ENCODE measurements at places on chromosomes 4 and X.

DNA sequence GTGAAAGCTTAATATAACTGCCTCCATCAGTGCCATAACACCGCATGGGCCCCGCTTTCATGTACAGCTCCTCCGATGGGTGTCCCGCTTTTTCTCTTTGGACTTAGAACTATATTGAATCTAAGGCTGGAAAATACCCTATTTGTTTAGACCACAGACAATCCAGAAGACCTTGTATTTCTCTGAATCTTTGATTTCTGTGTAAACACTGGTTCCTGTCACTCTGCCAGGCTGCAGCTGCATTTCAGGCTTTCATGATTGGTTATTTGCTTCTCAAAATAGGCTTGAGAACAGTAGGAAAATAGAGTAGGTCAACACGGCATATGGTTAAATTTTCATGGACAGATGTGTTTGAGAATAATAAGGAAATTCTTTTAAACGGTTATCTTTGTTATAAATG is 80.0 kb downstream of the NWD2 start:
- DNase-seq, result no peak

DNA sequence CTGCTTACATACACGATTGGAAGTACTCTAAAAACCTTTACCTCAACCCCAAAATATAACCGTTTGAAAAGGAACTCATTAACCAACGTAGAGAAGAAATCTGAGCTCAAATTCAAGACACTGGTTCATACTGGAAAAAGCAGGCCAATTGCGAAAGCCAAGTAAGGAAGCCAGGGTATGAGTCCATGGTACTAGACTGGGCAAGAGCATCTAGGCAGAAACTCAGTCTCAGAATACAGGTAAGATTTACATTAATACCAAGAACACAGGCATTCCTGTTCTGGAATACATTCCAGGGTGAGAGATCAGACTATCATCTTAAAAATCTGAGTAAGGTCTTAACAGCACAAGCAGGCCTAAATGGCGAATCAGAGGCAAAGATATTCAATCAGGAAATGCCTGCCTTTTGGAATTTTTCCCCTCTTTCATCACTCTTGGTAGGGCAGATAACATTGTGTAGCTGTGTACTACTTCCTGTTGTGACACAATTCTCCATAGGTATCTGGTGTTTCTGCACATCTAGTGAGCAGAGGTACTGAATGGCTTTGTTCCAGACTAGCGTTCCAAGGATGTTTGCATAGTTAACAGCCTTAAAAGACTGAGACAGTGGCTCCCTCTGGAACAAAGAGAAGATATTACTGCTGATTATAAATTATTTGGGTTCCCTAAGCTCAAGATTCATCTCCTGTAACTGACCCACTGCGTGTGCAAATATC is 311.3 kb downstream of the PCDH19 start:
- no peak for DNase-seq

- DNase-seq, result no peak
Measured at GRCh38 chrX:10246846-10247245, 90.1 kb downstream of the CLCN4 start.

DNA sequence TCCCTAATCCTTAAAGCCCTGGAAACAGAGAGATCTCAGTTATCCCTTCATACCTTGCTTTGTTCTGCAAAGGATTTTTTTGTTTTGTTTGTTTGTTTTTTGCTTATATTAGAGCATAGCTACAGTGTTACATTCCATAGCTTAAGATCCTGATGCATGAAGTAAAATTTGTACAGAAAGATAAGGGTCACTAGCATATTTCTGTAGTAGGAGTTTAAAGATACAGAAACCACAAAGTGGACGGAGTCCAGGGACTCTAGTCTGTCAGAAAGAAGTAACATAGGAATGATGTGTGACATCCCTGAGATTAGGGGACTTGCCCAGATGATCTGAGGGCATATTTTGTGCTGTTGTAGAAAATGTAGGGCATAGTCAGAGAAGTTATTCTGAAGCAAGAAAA is 151.9 kb upstream of the PLAC1 start:
- DNase-seq, result no peak

- no peak for DNase-seq
Measured at GRCh38 chr4:16225167-16225862, 956 bp downstream of the TAPT1 start.

DNA sequence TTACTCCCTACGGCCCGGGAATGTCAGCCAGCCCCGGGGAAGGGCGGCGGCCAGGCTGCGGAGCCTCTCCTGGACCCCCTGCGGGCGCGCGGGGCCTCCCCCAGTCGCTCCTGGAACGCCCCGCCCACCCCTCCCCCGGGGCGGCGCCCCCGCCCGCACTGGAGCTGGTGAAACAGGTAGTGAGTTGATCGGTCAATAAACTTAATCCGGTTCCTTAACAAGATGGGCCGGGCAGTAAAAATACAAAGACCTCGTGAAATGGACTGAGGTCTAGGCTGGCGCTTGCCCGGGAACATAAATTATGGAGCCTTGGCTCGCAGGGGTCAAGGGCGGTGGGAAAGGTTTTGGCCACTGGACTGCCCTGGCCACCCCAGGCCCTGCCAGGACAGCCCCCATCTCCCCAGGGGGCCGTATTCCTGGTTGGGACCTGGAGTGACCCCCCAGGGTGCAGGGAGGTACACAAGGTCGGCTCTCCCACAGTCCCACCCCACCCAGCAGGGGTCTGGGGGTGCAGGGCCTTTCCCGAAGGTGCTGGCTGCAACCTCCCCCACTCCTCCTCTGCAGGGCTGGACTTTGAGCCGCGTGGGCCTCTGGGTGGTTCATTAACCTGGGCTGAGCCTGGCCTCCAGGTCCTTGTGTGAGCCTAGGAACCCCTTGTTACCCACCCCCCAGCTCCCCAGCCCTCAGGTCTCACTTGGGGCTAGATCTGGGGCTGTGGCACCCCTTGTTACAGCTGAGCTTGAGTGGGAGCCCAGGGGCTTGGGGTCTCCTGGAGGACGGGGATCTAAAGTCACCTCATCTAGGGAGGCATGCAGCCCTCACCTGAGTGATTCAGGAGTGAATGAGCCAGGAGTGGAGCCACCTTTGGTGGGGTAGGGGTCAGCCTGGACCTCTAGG is 2.5 kb downstream of the FGFR3 start:
- DNase-seq, result no peak

DNA sequence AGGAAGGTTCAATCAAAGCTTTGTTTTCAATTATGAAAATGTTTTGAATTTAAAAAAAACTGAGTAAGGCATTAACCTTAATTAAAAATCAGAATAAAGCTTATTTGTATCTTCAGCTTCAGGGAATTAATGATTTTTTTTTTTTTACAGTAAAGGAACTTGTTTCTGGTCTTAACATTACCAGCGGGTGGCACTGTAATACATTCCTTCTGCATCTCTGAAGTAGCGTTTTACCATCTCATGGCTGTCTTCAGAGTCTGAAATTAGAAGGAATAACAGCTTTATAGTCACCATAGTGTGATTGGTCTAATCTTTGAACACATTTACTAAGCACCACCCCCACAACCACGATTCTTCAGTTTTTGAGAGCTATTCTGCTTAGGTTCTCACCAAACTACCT is 102.6 kb downstream of the IL1RAPL2 start:
- no peak for DNase-seq

DNA sequence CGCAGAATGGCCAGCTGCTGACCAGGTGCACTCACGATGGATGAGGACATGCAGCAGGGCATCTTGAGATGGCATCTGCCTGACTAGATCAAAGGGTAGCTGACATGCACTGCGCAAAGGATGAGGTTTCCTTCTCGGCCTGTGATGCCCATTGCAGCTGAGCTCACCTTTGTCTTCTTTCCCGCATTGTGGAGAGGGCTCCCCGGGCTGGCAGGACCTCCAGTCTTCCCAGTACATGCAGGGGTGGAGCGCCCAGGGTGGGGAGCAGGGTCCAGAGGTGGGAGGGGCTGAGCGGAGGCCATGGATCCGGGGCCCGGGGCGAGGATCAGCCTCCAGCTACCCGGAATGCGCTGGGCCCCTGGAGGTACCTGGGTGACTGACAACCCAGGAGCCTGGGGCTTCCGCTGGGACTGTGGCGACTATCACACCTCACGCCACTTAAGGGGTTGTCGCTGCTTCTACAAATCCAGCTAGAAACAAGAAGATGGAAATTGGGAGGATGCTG is 12.0 kb downstream of the TREX2 start:
- DNase-seq, result no peak

- DNase-seq, result no peak
Measured at GRCh38 chrX:101605728-101606127, 12.1 kb downstream of the ARMCX6 start.

GRCh38 chr4:7787681-7788141 is 151.9 kb downstream of the AFAP1 start:
- no peak for DNase-seq

DNA sequence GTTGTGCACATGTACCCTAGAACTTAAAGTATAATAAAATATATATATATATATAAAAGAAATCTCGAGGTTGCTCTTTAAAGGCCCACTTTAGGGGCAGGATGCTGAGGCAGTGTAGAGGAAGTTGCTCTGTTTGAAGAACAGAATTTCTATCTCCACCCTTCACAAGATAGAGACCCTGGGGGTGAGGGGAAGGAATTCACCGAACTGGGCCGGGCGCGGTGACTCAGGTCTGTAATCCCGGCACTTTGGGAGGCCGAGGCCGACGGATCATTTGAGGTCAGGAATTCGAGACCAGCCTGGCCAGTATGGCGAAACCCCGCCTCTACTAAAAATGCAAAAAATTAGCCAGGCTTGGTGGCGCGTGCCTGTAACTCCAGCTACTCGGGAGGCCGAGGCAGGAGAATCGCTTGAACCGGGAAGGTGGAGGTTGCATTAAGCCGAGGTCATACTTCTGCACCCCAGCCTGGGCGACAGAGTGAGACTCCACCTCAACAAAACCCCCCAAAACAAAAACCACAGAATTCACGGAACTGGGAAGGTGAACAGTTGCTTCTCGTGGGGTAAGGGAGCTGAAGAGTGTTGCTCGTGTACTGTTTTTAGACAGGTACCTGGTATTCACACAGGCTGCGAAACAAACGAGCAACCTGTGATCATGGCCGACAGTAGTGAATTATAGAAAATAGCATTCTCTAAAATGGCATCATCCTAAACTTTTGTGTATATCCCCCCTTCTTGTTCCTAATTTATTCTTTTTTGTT is 6.2 kb downstream of the PLAC8 start:
- DNase-seq, result no peak

- no peak for DNase-seq
Measured at GRCh38 chr4:39320381-39321115, 45.6 kb downstream of the RFC1 start.

- DNase-seq, result no peak
Measured at GRCh38 chr4:145773581-145774234, 93.8 kb downstream of the C4orf51 start.

GRCh38 chr4:100981447-100982204 is 365.7 kb downstream of the PPP3CA start:
- DNase-seq, result no peak

GRCh38 chrX:131225078-131225477 is 64.0 kb downstream of the IGSF1 start:
- DNase-seq, result no peak

DNA sequence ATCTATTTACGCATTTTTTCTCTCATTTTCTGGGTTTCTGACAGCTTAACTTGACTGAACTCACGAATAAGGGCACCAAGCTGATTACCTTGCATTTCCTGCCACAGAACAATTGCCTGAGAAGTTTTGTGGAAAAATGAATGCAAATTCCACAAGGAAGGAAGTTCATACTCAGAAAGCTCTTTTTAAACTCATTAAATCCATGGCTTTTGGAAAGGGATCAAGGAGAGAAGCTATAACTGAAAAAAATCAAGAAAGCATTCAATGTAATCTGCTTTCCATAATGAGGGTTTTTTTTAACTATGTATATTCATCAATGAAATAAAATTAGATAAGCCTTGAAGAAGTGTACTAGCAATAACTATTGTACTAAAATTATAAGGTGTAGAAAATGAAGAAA is 252.5 kb downstream of the GPM6A start:
- no peak for DNase-seq

GRCh38 chrX:151510203-151510602 is 53.3 kb upstream of the PASD1 start:
- DNase-seq, result no peak

- no peak for DNase-seq
Measured at GRCh38 chr4:53626491-53626890, 35.2 kb upstream of the LNX1 start.

DNA sequence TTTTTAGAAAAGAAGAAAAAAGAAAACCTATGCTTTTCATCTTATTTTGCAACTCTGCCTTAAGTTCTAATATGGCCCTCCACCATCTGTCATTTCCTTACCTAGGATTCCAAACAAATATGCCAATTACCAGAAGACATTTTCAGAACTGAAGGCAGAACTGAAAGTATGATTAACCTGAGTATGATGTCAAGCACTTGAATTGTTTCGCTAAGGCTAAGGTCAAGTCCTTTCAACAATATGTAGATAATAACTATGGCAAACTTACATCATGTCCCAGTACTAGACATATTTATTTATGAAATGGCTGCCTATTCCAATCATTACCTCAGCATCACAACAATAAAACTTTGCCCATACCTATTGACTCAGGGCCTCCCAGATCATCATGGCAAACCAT is 91.0 kb downstream of the OR13H1 start:
- no peak for DNase-seq

DNA sequence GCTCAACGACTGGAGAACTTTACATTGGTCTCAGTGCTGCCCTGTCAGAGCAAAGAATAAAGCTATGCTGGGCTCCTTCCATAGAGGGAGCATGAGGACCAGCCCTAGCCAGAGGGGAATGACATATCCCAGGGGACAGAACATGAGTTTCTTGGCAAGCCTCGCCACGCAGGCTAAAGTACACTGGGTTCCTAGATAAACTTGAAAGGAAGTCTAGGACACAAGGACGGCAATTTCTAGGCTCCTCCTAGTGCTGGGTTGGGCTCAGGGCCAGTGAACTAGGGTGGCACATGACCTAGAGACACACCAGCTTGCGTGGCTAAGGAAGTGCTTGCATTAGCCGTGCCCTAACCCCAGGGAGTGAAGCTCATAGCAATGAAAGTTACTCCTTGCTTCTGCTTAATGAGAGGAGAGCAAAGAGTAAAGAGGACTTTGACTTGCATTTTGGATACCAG is 141.0 kb downstream of the MAB21L2 start:
- no peak for DNase-seq

GRCh38 chr4:83282049-83282535 is 2.5 kb downstream of the COQ2 start:
- DNase-seq, result no peak

DNA sequence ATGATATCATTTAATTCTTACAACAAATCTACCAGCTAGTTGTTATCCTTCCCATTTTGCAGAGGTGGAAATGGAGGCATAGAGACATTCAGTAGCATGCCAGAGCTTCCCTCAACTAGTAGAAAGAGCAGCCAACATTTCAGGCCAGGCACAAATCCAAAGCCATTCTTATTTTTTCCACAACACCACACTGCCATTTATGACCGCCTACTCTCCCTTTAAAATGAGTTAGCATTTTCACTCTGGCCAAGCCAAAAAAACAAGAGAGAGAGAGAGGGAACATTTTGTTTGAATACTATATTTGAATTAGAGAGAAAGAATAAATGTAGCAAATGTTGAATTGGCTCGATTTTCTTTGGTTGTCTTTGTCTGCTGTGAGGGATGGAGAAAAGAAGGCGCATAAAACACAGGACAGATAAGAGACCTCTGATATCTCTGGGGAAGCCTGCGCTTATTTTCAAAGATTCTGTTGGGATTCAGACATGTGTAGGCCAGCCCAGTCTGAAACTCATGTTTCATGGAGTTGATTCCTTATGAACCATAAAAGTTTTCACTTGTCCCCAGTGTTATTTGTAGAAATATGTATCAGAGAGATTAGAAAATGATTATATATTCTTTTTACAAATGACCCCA is 265.7 kb downstream of the RAB28 start:
- DNase-seq, result no peak

GRCh38 chr4:168506014-168506413 is 9.2 kb downstream of the PALLD start:
- DNase-seq, result no peak

GRCh38 chr4:7761720-7762119 is 177.9 kb downstream of the AFAP1 start:
- peak; percentile 52 for DNase-seq

All from stimulated activated CD4-positive, alpha-beta T cell treated with anti-CD3 and anti-CD28 coated beads, Interleukin-12 subunit alpha, Interleukin-12 subunit beta, amount 100 ng/mL, for 48 hours (primary cell).